ENCODE measurements at places on chromosomes 3 and 15.

DNA sequence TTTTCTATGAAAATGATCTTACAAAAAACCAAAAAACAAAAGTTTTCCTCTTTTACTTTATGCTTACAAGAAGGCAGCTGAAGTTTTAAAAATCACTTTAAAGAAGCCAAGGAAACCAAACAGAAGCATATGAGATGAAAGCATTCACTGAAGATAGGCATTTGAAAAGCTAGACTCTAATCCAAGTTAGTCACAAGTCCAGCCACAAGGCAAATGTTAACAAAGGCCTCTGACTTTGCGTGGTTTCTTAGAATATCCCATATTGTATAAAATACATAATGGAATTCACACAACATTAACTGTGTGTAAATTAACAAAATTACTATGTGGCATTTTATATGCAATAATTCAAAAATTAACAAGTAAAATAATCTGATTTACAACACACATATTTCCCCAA, 17.7 kb downstream of the MRPL3 start:
- no peak for DNase-seq

DNA sequence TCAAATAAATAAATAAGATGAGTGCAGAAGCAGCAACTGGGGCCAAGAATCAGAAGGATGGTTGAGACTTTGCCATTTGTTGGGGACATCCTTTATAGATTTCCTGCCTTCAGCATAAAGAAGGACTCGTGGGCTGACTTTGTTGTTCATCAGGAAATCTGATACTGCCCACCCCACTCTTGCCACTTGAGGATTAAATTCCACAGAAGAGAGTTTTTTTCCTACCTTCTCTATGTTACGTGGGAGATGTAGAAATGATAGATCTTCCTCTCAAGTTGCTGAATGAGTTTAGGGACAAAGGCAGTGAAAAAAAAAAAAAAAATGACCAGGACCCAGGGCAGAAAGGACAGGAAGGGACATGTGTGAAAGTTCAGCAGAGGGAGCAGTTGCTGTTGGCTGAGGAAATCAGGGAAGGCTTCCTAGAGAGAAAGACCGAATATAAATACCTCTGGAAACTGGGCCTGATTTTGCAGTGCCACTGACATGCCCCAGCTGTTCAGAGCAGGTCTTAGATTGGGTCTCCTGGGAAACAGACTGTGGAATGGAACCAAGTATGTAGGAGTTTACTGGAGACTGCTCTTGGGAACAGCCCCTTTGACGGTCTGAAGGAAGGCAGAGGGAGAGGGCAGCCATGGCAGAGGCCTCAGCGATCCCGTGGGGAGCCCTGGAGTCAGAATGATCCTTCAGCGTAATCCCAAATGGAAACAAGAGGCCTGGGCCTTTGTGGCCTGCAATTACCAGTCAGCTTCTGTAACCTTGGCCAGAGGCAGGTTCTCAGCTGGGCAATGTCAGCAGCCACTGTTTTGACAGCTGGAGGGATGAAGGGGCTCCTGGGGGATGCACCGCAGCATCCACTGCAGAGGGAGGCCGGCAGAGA, 50.9 kb downstream of the C3orf20 start:
- DNase-seq, result no peak

- no peak for DNase-seq
Measured at GRCh38 chr3:96236522-96236921, 577.9 kb upstream of the EPHA6 start.

DNA sequence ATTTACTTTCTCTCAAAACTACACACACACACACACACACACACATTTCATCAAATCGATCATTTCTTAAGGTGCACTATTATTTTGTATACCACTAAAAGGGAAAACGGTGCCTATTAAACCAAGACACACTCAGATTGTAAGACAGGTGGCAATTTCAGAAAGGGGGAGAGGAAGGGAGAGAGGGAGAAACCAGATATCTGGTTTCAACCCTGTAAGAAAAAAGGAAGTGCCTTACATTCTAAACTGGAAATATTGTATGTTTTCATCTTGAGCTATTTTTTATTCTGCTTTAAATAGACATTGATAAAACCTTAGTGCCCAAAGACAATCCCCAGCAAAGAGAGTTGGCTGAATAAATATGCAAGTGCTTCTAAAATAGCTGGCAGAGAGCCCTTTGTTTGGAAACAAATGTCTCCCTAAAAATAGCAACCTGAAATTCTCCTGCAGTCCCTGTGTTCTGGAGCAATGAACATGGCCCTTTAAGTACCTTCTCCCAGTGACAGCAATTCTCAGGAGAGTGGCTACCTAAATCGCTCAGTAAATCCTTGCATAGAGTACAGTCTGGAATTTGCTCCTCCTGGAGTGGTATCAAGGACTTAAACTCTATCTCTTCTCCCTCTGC, 85.7 kb downstream of the RARB start:
- DNase-seq, result no peak

DNA sequence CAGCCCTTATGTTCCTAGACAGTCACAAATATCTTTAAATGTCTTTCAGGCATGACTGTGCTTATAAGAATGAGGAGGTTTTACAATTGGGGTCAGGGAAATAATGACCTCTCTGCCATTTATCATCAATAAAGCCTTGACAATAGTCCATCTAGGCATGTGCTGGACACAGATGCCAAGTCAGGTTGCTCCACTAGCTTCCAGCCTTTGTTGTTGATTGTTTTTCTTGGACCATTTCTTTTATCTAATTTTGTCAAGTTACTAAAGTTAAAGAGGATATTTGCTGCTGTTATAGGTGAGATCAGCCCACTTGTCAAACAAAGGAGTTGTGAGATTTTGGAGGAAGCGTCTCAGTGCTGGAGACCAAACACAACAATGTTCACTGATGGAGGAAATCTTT, 628.0 kb downstream of the ROBO2 start:
- DNase-seq, result no peak

DNA sequence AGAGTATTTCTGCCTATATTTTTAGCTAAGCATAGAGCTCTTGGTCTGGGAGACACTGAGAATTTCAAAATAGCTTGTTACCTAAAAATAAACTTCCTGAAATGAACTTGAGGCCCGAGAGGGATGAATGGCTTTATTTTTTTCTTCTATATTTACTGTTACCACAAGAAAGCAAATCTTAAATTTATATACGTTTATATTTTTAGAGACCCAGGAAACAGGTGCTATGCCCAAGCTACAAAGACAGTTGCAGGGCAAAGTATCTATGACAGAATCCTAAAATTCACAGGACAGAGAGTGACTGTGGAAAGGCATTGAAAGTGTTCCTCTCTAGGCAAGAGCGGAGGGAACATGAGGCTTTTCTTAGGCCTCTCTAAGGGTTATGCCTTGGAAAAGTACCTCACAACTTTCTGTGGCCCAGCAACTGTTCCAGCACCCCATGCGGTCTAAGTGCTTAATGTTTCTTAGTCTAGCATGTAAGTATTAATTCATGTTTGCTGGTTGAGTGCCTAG, 36.5 kb downstream of the TGFBR2 start:
- no peak for DNase-seq

DNA sequence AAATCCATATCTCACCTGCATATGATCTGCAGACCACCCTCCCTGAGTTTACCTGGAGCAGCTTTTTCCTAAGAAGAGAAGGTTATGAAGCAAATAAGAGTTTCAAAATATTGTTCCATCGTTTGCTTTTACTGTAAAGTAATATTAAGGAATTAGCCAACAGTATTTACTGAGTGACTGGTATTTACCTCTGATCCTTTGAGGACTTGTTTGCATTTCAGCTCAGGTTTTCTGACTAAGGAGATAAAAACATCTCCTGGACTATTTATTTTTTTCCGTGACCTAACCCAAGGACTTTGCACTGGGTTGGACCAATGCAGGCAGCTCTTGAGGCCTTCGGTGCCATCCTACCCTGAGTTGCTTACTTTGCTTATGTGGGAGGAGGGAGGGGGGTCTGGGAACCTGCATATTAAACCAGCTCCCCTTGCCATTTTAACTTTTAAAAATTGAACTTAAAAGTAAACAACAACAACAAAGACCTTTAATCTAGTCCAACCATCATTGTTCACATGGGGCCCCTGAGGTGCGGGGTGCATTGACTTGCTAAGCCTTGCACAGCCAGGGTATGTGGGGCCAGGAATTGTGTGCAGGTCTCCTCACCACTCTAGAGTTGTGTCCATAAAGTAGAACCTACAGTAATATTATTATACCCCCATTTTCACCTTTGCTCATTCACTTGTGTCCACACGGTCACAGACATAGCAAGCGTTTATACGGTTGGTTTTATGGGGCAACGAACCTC, 39.3 kb downstream of the TRAK1 start:
- DNase-seq, result no peak

- DNase-seq, result no peak
Measured at GRCh38 chr3:105414841-105415240, 48.1 kb downstream of the ALCAM start.

DNA sequence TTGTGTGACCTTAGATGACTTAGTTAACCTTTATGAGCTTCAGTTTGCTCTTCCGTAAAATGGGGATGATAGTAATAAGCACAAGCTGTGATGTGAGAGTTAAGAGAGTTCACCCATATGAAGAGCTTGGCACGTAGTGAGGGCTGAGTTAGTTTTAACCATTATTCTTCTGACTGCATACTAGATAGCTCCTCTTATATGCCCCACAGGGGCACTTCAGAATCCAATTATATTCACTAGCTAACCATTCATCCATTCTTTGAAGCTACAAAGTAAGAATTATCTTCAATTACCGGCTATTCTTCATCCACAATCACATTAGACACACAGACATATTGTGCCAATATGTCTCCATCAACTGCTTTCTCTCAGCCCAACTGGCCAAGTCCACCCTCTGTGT, 159.0 kb upstream of the STT3B start:
- DNase-seq, result no peak

- DNase-seq, result no peak
Measured at GRCh38 chr3:64462203-64462602, 225.6 kb downstream of the ADAMTS9 start.

DNA sequence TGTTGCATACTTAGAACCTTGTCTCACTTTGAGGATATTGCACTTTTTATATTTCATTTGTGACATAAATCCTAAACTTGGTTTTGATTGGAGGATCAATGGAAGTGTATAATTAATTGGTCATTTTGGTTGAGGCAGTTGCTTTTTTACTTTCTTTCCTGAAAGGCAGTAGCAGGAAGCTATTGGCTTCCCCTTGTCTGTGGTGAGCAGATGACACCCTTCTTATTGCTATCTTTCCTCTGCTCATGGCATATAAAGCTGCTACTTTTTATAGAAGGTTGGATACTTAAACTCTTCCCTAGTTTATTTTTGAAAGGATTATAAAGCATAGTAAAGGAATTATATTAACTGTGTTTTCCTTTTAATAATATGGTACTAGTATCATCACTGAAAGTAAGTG, 28.6 kb downstream of the FAM98B start:
- DNase-seq, result no peak

- DNase-seq, result no peak
Measured at GRCh38 chr3:69998759-69999139, 784 bp upstream of the SAMMSON start.

DNA sequence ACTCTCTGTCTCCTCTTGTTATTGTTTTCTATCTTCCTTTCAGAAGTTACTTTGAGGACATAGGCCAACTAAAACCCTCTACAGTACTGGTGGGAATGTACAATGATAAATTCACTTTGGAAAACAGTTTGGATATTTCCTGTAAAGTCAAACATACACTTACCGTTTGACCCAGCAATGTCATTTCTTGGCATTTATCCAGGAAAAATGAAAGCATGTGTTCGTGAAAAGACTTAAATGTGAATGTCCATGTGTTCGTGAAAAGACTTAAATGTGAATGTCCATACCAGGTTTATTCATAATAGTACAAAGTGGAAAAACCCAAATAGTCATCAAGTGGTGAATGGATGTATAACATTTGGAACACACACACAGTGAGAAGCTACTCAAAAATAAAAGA, 361.5 kb upstream of the DPH6 start:
- DNase-seq, result no peak

DNA sequence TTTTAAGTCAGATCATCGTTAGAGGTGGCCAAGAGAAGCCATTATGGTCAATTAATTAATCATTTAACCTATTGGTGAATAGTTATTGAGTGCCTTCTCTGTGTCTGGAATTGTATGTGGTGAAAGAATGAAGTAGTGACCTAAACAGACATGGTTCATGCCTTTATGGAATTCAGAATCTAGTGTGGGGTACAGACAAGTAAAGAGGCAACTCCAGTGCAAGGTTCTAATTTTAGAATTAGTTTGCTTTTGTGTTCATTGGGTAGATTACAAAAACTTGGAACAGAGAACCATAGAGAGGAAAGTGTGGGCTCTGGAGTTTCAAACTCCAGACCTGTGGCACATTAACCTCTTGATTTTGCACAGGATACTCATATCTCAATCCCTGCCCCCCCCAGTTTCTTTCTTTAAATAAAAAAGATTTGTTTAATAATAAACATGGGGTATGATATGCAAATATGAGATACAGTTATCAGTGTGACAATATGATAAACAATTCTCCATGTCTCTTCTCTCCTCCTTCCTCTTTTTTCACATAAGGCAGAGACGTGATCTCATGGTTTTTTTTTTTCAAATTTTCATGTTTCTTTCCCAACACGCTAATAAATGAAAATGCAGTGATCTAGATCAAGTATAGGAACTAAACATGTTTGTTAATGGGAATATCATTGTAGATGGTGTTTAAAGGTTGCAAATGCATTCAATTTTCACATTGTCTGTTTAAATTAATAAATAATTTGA, 117.9 kb downstream of the MITF start:
- DNase-seq, result no peak

- DNase-seq, result no peak
Measured at GRCh38 chr3:40624189-40624769, 99.5 kb downstream of the ZNF621 start.

- DNase-seq, result no peak
Measured at GRCh38 chr3:148778926-148779325, 48.7 kb upstream of the CPB1 start.

GRCh38 chr3:12777171-12777570, 18.1 kb upstream of the TMEM40 start:
- DNase-seq, result no peak

GRCh38 chr3:9600597-9600996, 47.0 kb upstream of the LHFPL4 start:
- DNase-seq, result no peak

- no peak for DNase-seq
Measured at GRCh38 chr15:78170848-78171773, 21.9 kb downstream of the IDH3A start.

DNA sequence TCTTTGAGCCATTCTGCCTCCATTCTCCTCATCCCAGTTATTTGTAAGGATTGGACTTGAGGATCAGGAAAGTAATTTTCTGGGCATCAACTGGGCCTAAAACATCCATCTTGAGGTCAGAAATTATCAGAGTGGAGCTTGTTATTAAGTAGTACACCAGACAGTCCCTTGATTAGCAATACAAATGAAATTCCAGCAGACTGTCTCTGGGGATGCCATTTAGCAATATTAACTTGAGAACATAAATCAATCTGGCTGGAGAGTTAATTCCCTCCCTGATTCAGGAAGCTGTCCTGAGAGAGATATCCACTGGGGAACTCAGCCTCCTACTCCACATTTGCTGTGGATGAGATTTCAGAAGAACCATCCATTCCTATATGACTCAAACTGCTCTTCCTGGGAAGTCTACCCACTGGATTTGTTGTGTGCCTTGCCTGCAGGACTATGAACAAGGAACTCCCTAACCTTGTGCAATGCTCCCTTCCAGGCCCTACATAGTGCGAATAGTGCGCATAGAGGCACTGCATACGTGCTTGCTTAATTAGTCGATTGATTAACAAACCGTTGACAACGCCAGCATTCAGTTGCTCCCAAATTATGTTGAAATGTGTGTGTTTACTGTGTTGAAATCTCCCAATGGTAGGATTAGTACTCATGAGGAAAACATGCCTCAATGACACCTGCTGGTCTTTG, 36.1 kb upstream of the MTMR14 start:
- DNase-seq, result no peak
